ENCODE measurements at places on chromosomes 1 and 21. TPM values are rescaled to one million over a fixed set of nuclear protein-coding genes. Genes with fewer than 3 reads are reported as not detected.

CCDC30 gene
- 0.27 TPM for total RNA-seq

F13B gene
- not detected for total RNA-seq

SDHB gene
- 147 TPM for total RNA-seq

PROX1 gene
- total RNA-seq: 3.1 TPM

PGBD5 gene
- 0.09 TPM for total RNA-seq

RORC gene
- total RNA-seq: not detected

Data from endothelial cell of coronary artery (primary cell).